ENCODE measurements at places on chromosomes 13 and 19. TPM values are rescaled to one million over a fixed set of nuclear protein-coding genes. Genes with fewer than 3 reads are reported as not detected.
A peak's percentile ranks its signal among the peaks of the same experiment; 100 is the strongest.

Gene PLIN5
- not detected for total RNA-seq

Gene ZNF491
- total RNA-seq, result not detected

Gene CFD
- 0.65 TPM for total RNA-seq

Gene ZNF473
- 10.2 TPM for total RNA-seq

Gene DAND5
- 0.14 TPM for total RNA-seq

Gene TSSK6
- total RNA-seq, result 1.8 TPM

Gene ZNF610
- 5.7 TPM for total RNA-seq

Gene ERFL
- total RNA-seq, result 0.36 TPM

Gene SIAH3
- total RNA-seq, result not detected

Gene ZIK1
- total RNA-seq, result 8.7 TPM

Gene ZNF878
- total RNA-seq, result not detected

GRCh38 chr13:106048386-106048785, 487.1 kb downstream of the EFNB2 start:
- H3K4me3 ChIP-seq, result no peak overlapping the region
- H3K4me1 ChIP-seq, result no peaks in the 10 kb centered on the region

DNA sequence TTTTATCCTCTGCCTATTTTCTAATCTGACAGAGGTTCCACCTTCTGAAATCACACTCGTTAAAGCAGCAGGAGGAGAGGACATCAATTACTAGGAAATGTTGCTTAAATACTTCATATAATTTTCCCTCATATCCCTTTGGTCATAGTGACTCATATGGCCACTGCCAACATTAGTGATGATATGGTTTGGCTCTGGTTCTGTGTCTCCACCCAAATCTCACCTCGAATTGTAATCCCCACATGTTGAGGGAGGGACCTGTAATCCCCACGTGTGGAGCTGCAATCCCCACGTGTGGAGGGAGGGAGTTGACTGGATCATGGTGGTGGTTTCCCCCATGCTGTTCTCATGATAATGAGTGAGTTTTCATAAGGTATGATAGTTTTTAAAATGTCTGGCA, 618.4 kb upstream of the SLITRK5 start:
- no peak overlapping the region for H3K27ac ChIP-seq
- H3K27me3 ChIP-seq, result no peaks in the 10 kb centered on the region
- no peak overlapping the region for H3K4me3 ChIP-seq
- H3K4me1 ChIP-seq, result no peaks in the 10 kb centered on the region
- H3K36me3 ChIP-seq, result no peaks in the 10 kb centered on the region

DNA sequence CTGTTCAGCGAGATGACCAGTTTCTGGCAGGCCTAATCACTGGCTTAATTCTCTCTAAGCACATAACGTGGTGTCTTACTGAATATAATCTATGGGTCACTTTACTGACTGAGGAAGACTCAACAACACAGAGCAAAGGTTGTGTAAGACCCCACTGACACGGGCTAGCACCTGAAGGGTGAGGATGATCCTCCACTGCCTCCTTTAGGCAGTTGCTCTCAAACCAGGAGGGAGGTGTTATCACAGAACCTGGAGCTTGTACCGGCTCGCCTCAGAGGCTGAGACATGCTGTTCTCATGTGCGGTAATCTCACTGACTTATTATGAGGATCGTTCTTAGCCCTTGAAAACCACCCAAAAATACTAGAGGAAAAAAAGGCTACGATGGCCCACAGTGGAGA, 28.3 kb downstream of the RCBTB2 start:
- no peak for DNase-seq
- H3K4me3 ChIP-seq, result no peak overlapping the region
- no peaks in the 10 kb centered on the region for H3K27me3 ChIP-seq
- H3K27ac ChIP-seq, result no peak overlapping the region

GRCh38 chr13:52009946-52010345, 1.3 kb downstream of the ATP7B start:
- no peak overlapping the region for H3K4me3 ChIP-seq
- H3K4me1 ChIP-seq, result peaks cover 4% of the 10 kb centered on the region
- H3K36me3 ChIP-seq, result no peaks in the 10 kb centered on the region
- peaks cover 12% of the 10 kb centered on the region for H3K27me3 ChIP-seq

GRCh38 chr13:41282129-41282571, 18.8 kb upstream of the MTRF1 start:
- no peak for DNase-seq
- H3K4me3 ChIP-seq, result no peak overlapping the region

- no peak overlapping the region for H3K4me3 ChIP-seq
- no peaks in the 10 kb centered on the region for H3K27me3 ChIP-seq
- peaks cover 12% of the 10 kb centered on the region for H3K4me1 ChIP-seq
- no peak overlapping the region for H3K27ac ChIP-seq
Observed at GRCh38 chr19:18488403-18488723, 33.5 kb downstream of the ELL start.

GRCh38 chr13:25715760-25716159, 336.1 kb downstream of the SHISA2 start:
- H3K4me3 ChIP-seq, result no peak overlapping the region
- no peak overlapping the region for H3K27ac ChIP-seq
- DNase-seq, result no peak
- H3K4me1 ChIP-seq, result no peaks in the 10 kb centered on the region

DNA sequence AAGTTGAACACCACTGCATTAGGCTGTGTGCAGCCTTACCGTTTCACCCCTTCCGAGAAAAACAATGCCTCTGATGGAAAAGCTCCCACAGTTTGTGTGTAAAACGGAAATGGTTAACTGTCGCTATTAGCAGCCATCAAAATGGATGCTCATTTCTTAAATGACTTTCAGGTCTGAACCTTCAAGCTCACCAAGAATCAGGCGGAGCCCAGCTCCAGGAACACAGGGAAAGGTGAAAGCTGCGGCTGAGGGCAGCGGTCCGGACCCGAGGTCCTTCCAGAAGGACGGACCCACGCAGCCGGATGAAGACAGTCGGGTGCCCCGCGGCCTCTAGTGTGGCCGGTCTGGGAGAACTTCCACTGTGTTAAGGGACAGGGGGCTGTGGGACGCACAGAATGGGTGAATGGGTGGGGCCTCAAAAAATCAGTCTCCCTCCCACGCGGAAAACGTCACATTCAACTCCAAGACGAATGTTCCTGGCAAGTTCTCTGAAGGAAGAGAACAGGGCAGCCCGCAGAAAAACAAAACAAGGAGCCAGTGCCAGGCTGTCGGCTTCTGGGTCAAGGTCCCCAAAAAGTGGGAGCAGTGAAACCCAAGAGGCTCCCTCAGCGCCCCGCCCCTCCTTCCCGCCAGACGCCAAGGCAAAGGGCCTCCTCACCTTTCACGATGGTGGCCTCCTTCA, 4.9 kb downstream of the IRS2 start:
- peak overlapping the region; percentile 40 for H3K27ac ChIP-seq
- H3K27me3 ChIP-seq, result no peaks in the 10 kb centered on the region
- peak overlapping the region; percentile 63 for H3K4me3 ChIP-seq
- H3K36me3 ChIP-seq, result no peaks in the 10 kb centered on the region
- H3K4me1 ChIP-seq, result peaks cover 37% of the 10 kb centered on the region
- DNase-seq, result no peak

DNA sequence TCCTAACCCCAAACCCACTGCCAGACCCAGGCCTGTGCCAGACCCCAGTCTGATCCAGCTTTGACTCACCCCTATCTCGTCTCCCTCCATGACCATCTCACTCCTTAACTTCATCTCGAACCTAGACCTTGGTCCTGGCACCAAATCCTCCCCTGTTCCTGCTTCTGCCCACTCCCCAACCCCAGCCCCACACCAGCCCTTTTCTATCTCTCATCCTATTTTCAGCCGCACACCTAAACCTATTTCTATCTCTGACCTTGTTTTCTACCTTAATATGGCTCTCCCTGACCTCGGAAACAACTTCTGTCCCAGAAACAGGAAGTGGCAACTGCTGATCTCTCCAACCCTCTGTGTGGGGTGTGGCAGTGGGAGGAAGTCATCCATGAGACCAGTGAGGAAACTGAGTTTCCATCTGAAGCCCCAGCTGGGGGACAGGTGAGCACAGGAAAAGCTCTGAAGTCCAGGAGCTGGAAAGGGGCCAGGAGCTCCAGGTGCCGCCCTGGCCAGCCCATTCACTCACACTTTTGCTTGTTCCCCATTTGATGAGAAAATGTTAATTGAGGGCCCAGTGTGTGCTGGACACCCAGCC, 13.7 kb downstream of the PTH2 start:
- H3K4me3 ChIP-seq, result no peak overlapping the region
- no peak for DNase-seq
- H3K4me1 ChIP-seq, result no peaks in the 10 kb centered on the region
- H3K27me3 ChIP-seq, result no peaks in the 10 kb centered on the region
- H3K36me3 ChIP-seq, result no peaks in the 10 kb centered on the region
- no peak overlapping the region for H3K27ac ChIP-seq

DNA sequence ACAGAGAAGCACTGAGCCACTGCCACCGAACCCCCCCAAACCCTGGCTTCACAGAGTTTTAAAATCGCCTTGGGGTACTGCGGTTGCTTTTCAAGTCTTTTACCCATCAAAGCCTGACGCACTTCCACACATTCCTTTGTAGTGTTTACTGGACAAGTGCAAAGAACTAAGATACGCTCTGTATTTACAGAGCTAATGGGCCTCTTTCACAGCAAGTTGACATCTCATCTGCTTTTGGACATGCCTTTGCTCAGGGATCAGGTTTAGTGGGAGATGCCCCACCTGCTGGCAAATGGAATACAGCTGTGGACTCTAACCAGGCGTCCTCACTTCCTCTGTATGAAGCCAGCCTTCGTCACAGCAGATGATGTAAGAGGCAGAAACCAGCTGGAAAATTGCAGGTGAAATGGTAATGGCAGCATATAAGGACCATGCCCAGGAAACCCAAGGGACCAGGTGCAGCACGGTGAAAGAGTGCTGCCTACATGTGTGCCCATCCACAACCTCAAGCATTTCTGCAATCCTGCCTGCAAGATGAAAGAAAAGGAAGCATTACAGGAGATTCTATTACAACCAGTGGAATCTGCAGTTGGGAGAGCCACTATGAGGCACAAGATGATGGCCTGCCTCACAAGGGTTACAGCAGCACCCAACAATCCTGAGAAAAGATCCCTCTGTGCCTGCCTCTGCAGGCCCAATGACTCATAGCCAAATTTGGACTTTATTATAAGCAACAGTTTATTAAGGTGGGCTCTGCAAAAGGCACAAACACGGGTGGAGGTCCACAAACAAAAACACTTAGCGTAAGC, 34.7 kb downstream of the BRD4 start:
- DNase-seq, result peak; percentile 64
- no peaks in the 10 kb centered on the region for H3K27me3 ChIP-seq
- no peaks in the 10 kb centered on the region for H3K36me3 ChIP-seq
- no peak overlapping the region for H3K4me3 ChIP-seq
- H3K27ac ChIP-seq, result peak overlapping the region; percentile 41

- no peaks in the 10 kb centered on the region for H3K36me3 ChIP-seq
Observed at GRCh38 chr13:39037410-39037879, 444 bp downstream of the PROSER1 start.

GRCh38 chr13:77389625-77390000, 62.7 kb upstream of the MYCBP2 start:
- no peak overlapping the region for H3K4me3 ChIP-seq
- H3K27ac ChIP-seq, result no peak overlapping the region
- no peak for DNase-seq
- no peaks in the 10 kb centered on the region for H3K27me3 ChIP-seq
- peaks cover 14% of the 10 kb centered on the region for H3K4me1 ChIP-seq

- H3K4me1 ChIP-seq, result peaks cover 13% of the 10 kb centered on the region
- H3K27me3 ChIP-seq, result no peaks in the 10 kb centered on the region
- peaks cover 9% of the 10 kb centered on the region for H3K36me3 ChIP-seq
- no peak overlapping the region for H3K4me3 ChIP-seq
Observed at GRCh38 chr13:114310956-114311355, 3.3 kb upstream of the CHAMP1 start.

DNA sequence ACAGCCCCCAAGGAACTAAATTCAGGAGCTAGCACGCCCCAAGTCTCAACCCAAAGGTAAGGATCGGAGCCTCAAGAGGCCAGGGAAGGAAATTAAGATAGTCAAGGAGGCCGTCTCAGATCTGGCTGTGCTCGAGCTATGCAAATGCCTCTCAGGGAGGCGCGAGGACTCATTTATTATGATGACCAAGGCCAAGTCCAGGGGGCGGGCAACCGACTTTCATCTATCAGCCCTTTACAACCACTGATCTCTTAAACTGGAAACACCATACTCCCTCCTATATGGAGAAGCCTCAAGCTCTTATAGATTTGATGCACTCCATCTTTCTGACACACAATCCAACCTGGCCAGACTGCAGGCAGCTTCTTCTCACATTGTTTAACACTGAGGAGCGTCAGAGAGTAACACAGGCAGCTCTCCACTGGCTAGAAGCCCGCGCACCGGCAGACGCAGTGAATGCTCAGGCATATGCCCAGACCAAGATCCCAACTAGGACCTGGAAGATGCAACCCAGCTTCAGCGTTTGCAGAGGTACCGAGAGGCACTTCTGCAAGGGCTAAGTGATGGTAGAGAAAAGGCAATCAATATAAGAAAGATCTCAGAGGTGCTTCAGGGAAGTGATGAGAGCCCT, 9.6 kb upstream of the SLC15A1 start:
- no peak overlapping the region for H3K27ac ChIP-seq
- peaks cover 7% of the 10 kb centered on the region for H3K27me3 ChIP-seq
- H3K36me3 ChIP-seq, result no peaks in the 10 kb centered on the region

DNA sequence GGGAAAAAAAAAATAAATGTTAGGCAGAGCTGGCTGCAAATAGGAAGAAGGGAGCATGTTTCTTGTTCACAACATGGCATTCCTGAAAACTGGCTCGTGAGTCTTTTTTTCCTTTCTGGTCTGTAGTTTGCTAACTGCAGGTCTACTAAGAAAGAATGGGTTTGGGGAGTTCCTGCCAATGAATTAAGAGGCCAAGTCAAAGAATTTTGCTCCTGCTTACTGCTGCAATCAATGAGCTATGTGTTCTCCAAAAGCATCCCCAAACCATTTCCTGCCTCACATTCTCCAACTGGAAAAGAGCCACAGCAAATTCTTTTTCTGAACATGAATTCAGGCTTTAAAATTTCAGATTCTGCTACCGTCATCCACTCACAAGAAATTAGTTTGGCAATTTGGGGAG, 88.6 kb downstream of the DCT start:
- H3K36me3 ChIP-seq, result no peaks in the 10 kb centered on the region
- H3K27me3 ChIP-seq, result no peaks in the 10 kb centered on the region
- no peak overlapping the region for H3K4me3 ChIP-seq
- DNase-seq, result peak; percentile 71
- no peak overlapping the region for H3K27ac ChIP-seq

GRCh38 chr13:102484329-102484728, 82.5 kb upstream of the FGF14 start:
- peak; percentile 2 for DNase-seq
- no peaks in the 10 kb centered on the region for H3K36me3 ChIP-seq
- H3K27ac ChIP-seq, result no peak overlapping the region
- no peaks in the 10 kb centered on the region for H3K27me3 ChIP-seq
- H3K4me3 ChIP-seq, result no peak overlapping the region

GRCh38 chr19:34649886-34650543, 26.9 kb downstream of the SCGB2B2 start:
- H3K4me3 ChIP-seq, result no peak overlapping the region
- no peaks in the 10 kb centered on the region for H3K4me1 ChIP-seq
- no peak for DNase-seq

GRCh38 chr13:25982907-25983306, 68.9 kb downstream of the SHISA2 start:
- H3K27me3 ChIP-seq, result no peaks in the 10 kb centered on the region
- H3K27ac ChIP-seq, result no peak overlapping the region
- DNase-seq, result no peak
- H3K4me1 ChIP-seq, result no peaks in the 10 kb centered on the region
- no peak overlapping the region for H3K4me3 ChIP-seq

All from astrocyte (in vitro differentiated cells and primary cell).